Activated T-cell treated with anti-CD3 and anti-CD28 coated beads for 24 hours (primary cell): ENCODE measurements at places on chromosomes 3 and 15.

- no peak for DNase-seq
Measured at GRCh38 chr15:85583923-85584390, 203.6 kb downstream of the AKAP13 start.

GRCh38 chr15:40543631-40544294 lies 21.1 kb downstream of the CCDC32 start:
- no peak for DNase-seq

GRCh38 chr3:20240154-20240883 lies 54.3 kb upstream of the SGO1 start:
- DNase-seq: no peak

DNA sequence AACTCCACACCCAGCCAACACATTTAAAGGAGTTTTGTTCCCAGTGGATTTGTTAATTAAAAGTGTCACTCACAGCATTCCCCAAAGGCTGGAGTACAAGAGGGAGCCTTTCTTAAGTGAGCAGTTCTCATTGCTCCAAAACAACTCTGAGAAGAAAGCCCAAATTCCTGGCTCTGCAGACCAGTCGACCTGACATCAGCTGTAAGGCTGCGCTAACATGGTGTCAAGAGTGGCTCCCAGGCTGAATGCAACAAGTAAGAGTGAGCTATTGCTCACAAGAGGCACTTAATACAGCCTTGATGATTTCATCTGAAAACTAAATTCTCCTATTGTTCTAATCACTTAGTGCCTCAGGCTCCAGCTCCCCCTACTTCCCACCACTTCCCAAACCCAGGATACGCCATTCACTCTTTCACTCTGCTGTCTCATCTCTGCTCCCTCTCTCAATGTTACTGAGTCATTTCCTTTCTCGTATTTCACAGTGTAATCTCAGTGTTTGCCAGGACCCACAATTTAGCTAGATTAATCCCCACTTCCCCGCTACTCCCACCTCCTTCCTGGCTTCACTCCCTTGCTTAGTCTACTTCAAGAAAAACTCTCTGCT lies 81.8 kb downstream of the WWTR1 start:
- DNase-seq: no peak

DNA sequence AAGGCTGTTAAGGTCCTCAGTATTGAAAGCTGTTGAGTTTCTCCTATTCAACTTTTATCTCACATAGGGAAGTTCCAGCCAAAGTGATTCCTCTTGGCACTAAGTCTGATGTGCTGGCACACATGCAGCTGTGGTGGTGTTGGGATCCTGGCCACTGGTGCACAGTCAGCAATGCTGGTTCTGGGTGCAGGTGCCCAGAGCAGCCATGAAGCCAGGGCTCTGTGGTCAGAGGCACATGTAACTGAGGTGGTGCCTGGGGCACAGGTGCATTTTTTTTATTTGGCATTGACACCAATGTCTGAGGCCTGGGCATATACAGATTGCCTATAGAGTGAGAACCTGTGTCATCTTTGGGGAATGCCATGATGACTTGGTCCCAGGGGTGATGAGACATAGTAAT lies 271.4 kb downstream of the POLQ start:
- DNase-seq: no peak

DNA sequence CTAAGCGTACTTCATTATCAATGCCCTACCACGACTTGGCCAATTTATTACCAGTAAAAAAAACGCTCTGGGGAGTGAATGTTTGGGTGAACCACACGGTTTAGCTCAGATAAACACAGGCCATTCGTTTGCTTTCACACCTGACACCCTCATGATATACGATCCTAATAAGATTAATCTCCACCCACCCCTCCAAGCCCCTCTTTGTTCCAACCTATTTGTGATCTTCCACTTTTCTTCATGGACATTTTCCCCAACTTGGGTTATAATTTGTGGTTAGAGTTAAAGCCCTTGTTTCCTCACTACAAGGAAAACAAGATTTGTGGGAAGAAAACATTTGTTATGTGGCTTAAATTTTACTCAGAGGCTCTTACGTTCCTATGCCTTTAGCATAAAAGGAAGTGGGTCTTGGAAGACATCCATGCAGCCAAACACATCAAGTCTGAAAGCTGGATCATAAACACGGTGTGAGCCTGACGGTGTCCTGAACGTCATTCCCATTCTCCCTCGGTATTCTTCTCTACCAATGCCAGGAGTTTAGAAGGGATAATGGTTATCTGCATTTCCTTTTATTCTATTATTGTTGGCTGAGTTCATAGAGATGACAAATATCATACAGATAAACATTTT lies 518.9 kb downstream of the NR2F2 start:
- DNase-seq: no peak

DNA sequence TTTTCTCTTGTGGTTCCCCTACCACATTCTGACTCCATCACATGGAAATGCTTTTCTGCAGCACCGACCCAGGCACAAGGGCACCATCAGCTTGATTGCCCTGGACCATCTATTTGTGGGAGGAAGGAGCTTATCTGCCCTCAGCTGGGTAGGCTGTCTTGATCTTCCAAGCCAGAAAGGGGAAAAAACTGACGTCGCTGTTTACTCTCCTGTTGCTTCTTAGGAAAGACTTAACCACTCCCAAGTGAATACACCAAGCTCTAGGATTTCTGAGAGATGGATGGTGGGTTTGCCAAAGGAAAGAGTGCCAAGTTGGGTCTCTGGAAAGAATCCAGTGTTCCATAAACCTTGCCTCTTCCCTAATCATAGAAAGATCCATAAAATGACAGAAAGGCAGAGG lies 4.0 kb downstream of the TNFAIP8L3 start:
- DNase-seq: no peak

- no peak for DNase-seq
Measured at GRCh38 chr15:56042498-56042897, 49.1 kb upstream of the NEDD4 start.

DNA sequence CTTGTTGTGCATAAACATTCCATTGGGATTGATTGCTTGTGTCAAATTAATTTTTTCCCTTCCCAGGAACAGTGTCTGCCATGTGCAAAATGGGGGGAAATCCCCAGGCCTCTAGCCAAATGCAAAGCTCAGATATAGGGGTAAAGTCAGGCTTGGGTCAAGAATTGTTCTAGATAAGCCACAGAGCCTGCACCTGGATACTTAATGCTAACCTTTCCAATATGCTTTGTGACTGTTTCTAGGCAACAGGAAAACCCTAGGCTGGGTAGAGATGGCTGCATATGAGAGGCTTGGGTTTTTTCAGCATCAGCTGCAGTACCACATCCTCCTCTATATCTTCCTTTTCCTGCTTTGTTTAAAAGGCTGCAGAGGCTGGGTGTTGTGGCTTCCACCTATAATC lies 61.9 kb upstream of the ROPN1 start:
- no peak for DNase-seq

DNA sequence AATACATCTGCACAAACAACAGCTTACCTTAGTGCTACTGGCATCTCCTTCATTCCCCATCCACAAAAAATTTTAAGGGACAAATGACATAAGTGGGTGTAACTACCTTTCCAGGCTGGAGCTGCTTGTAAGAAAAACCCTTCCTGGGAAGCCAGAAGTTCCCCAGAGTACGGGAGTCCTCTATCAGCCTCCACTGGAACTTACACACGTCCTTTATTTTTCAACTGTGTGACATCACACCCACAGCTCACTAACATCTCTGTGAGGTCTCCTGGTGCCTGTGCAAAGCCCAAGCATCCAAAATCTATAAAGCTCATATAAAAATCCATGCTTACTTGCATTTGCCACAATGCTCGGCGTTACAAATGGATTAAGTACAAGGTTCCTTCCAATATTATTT lies 27.6 kb downstream of the LRIG1 start:
- no peak for DNase-seq

DNA sequence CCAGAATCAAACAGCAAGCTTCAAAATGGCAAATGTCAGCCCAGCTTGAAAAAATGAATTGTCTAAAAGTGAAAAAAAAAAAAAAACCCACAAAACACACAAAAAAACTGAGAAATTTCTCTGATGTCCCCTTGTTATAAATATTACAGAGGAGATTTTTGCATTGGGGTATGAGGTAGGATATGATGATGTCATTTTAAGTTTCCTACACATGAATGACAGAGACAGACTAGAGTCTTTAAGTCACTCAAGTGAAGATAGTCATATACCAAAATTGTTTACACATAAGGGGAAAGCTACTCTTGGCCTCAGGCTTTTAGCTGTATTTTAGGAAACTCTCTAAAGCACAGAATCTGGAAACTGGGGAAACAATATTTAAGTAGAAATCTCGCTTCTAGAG lies 32.9 kb downstream of the TIMP4 start:
- no peak for DNase-seq

- DNase-seq: no peak
Measured at GRCh38 chr3:95120921-95121320, 1058.1 kb downstream of the NSUN3 start.

- DNase-seq: no peak
Measured at GRCh38 chr15:60372756-60373155, 25.0 kb downstream of the ANXA2 start.

- DNase-seq: no peak
Measured at GRCh38 chr3:29144807-29145206, 136.1 kb upstream of the RBMS3 start.

- no peak for DNase-seq
Measured at GRCh38 chr3:43369404-43370292, 83.3 kb downstream of the SNRK start.

GRCh38 chr15:79901958-79902357 lies 5.1 kb upstream of the MTHFS start:
- DNase-seq: no peak

- DNase-seq: no peak
Measured at GRCh38 chr3:172271386-172271976, 176.8 kb downstream of the GHSR start.

- no peak for DNase-seq
Measured at GRCh38 chr3:159765030-159765859, 223.4 kb upstream of the IL12A start.

DNA sequence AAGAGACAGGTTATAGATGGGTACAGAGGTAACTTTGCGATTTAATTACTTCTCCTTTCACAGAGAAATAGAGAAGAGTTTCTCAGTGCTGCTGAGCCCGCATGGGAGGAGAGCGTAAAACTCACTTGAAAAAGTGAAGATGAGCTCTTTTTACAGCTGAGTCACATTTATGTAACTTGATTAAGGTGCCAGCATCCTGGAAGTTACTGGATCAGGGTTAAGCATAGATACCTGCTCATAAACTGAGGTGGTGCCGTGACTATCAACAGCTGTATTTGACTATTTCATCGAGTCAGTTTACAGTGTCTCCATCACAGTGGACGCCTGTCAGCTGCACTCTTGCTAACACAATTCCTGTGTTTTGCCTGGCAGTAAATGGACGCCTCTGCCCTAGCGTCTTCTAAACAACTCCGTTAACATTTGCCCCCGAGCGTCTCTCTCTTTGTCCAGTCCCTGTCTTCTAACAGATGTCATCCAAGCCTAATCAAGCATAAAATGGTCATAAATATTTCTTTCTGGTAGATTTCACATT lies 414.6 kb downstream of the FOXP1 start:
- no peak for DNase-seq

- no peak for DNase-seq
Measured at GRCh38 chr3:117550766-117551165, 841.2 kb downstream of the TUSC7 start.

GRCh38 chr3:78003090-78003489 lies 963.2 kb downstream of the ROBO2 start:
- DNase-seq: no peak

DNA sequence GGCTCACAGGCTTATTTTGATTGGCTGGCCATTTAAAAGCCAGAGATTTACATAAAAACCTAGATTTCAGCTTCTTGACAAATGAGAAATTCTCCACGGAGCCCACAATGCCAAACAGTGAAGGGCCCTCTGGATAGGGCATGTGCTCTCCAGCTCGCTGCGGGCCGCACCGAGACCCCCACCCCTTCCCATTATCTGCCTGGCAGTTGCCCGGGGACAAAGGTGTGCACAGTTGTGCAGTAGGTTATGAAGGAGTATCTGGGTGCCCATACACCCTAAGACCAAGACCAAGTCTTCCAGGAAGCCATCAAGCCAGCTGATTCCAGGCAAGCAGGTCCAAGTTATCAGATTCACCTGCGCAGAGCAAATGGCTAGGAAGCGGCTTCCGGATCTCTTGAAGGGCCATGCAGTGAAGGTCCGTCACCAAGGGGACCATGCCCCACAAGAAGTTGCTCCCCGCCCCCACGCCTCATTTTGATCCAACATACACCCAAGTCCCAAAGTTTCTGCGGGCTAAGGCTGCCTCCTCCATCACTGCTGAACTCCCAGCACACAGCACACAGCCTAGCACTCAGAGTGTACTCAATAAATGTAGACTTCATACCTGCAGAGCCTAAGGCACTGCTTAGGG lies 1.3 kb downstream of the MRPS25 start:
- no peak for DNase-seq

- no peak for DNase-seq
Measured at GRCh38 chr3:128170866-128171516, 17.7 kb downstream of the EEFSEC start.

- no peak for DNase-seq
Measured at GRCh38 chr3:14154276-14154675, 24.1 kb downstream of the XPC start.

- DNase-seq: no peak
Measured at GRCh38 chr15:27660676-27661075, 438.4 kb downstream of the OCA2 start.

DNA sequence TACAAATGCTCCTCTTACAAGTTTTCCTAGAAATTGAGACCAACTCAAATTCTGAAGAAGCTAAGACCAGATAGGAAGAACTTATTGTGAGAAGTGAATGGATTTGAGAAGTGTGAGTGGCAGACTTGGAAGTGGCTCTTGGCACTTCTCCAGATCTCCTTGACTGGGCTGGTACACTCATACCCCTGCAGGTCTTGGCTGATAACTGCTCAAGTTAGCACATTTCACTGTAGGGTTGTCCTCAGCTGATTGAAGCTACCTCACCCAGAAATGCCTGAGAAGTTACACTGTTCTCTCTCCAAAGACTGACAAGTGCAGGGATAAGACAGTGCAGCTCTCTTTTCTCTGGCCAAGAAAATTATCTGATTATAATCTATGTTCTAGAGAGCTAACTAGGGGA lies 16.5 kb upstream of the CLDN1 start:
- no peak for DNase-seq

- DNase-seq: no peak
Measured at GRCh38 chr3:136366289-136366688, 116.1 kb downstream of the PCCB start.

DNA sequence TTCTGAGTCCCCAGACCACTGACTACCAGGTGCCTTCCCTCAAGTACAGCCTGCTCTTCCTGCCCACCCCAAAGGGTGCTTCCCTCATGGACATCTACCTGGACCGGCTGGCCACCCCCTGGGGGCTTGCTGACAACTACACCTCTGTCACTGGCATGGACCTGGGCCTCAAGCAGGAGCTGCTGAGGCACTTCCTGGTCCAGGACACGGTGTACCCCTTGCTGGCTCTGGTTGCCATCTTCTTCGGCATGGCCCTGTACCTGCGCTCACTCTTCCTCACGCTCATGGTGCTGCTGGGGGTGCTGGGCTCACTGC lies 9.3 kb downstream of the DISP2 start:
- DNase-seq: no peak

GRCh38 chr3:172310428-172310760 lies 137.9 kb downstream of the GHSR start:
- no peak for DNase-seq

- DNase-seq: no peak
Measured at GRCh38 chr3:65048151-65048550, 360.4 kb upstream of the ADAMTS9 start.

- DNase-seq: no peak
Measured at GRCh38 chr3:174620138-174620537, 239.0 kb upstream of the NAALADL2 start.
